Lung microvascular endothelial cell (primary cell): ENCODE measurements at places on chromosomes 2 and 18.

GRCh38 chr2:168971261-168971660 is 59.9 kb downstream of the ABCB11 start:
- no peak for DNase-seq

DNA sequence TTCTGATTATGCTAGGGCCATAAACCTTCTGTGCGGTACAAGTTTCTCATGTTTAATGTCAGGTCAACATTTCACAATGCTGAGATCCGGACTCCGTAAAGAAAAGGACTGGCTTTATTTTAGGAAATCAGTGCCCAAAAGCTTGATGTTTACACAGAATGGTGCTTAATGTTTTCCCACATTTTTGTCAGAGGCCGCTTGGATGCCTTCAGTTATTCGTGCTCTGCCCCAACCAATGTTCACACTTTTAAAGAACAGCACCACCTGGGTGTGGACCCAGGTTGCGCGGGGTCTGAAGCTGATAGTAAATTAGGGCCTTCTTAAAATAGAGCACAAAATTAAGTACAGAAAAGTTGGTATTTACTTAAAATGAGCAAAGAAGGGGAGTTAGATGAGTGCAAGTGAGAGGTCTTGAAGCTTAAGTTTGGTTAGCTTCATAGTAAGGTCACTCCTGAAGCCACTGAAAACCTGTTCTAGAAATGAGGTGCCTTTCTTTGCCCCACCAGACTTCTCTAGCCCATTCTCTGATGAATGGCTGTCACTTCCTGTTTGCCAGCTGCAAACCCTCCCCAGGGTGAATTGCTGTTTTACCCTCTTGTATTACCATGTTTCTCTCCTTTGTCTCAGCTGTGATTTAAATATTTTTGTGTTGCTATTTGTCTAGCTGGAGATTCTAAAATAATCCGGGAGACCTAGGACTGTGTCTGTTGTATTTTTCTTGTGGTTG is 20.5 kb downstream of the SLC3A1 start:
- no peak for DNase-seq

DNA sequence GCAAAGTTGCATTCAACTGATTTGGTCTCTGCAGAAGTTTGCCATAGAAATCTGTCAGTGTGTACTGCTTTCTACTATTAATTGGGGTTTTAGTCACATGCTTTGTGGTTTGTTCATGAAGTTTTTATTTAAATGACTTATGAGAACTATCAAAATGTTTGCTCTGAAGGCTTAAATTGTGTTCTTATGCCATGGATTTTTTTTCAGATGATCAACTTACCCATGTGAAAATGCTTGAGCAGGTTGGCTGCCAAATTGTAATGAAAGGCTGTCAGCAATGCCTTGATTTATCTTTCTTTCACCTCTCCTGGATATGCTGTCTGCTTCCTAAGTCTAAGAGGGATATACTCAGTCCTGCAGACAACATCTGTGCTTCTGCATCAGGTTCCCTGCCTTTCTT is 50.7 kb downstream of the FMNL2 start:
- no peak for DNase-seq

DNA sequence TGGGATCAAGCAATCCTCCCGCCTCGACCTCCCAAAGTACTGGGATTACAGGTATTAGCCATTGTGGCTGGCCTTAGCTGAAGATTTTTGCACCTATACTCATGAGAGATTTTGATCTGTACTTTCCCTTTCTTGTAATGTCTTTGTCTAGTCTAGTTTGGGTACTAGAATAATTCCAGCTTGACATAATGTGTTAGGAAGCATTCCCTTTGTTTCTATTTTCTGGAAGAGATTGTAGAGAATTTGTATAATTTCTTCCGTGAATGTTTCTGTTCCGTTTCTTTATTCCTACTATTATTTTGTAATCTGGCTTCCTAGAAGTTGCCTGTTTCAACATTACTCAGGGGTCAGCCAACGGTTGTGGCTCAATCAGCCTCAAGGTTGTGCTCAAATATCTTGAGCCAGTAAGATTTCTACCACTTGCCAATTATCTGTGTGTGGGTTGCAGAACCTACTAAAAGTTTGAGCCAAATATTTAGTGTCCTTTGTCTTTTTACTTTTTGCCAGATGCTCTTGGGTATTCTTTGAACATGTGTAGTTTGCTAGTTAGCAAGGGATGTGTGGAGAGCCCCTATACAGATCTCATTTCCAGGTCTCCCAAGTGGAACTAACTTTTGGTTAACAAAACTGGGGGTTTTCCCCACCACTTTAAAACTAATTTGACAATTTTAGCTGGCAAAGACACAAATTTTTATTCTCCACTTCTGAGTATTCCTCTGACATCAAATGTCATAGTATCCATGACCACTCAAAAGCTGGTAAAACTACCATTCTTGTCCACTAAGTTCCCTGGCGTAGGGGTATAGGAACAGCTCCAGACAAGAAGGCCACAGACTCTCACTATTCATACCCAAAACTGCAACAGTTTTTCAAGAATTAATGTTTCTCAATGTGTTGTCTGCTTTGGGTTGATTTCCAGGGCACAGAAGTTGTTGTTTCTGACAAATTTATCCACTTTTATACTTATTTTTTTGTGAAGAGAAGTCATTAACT is 42.8 kb upstream of the BAZ2B start:
- no peak for DNase-seq

- DNase-seq: no peak
Measured at GRCh38 chr2:223782629-223783028, 54.8 kb downstream of the AP1S3 start.

GRCh38 chr2:228378696-228379425 is 197.4 kb upstream of the SPHKAP start:
- no peak for DNase-seq

DNA sequence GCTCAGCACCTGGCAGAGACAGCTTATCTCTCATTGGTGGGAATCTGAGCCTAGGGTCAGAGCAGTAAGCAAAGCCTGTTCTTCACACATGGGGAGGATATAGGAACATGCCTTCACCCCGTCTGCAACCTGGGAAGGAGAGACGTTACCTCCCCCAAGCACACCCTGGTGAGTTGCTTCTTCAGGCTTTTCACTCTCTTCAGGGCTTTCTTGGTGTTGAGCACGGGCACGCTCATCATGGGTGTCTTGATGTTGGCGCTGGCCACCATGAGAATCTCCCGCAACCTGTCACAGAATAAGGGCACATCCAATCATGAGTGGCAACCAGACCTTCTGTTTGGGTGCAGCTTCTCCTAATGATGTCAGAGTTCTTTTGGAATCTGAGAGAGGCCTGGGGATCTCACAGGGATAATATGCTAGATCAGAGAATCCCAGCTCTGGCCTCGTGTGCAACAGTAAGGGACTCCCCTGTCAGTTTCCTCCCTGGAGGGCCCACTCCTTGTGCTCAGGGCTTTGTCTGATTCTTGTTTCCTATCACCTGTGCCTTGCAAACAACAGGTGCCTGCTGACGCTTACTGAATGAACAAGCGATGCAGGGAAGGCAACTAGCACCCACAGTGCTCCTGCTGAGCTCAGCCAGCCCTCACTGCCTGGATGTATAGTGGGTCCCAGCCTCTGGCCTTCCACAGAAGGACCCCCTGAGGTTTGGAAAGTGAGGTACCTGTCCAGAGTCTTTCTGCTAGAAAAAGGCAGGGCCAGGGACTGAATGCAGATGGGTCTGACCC is 66.3 kb downstream of the POLR1A start:
- DNase-seq: no peak

- no peak for DNase-seq
Measured at GRCh38 chr2:64245631-64246030, 101.4 kb upstream of the PELI1 start.

GRCh38 chr18:47883771-47884413 is 46.6 kb downstream of the SMAD2 start:
- DNase-seq: no peak

DNA sequence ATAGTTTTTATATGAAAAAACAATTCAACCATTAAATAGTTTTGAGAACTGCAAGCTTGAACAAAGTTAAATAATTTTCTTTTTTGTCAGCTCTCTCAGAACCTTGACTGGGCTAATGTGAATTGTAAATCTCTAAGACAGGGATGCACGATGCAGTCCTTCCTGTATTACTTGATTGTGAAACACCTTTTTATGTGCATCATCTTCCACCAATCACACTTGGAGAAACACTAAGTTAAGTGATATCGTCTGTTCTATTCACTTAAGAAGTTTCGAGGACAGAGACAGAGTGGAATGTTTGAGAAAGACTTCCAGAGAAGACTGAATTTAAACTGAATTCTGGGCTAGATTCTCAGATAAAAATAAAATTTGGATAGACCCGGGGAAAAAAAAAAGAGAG is 238.2 kb downstream of the MREG start:
- DNase-seq: no peak

GRCh38 chr2:218824004-218824403 is 7.6 kb downstream of the PRKAG3 start:
- no peak for DNase-seq

DNA sequence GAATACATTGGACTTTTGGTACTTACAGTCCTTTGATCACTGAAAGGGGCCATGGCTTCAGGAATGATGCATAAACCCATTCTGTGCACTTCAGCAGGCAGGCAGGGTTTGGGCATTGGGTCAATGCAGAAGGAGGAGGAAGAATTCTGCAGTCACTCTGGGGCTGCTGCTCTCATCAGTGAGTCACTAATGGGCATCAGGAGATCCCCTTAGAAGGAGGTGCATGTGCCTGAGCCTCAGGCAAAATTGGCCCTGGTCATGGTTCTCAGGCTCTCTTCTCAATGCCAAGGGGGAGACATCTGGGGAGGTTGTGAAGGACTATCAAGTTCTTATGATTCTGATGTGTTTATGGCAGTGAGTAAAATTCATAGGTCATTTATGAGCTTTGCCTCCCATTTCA is 52.0 kb upstream of the TNP1 start:
- DNase-seq: no peak
